ENCODE measurements at places on chromosomes 1 and 21.

GRCh38 chr1:162590101-162590500, 28.6 kb downstream of the UAP1 start:
- no peak for DNase-seq

- DNase-seq, result no peak
These were observed 9.9 kb downstream of the IBA57 start for GRCh38 chr1:228175316-228176023.

- DNase-seq, result no peak
These were observed 303.7 kb upstream of the RRP15 start for GRCh38 chr1:217981430-217981829.

- DNase-seq, result no peak
These were observed 11.6 kb downstream of the SDCCAG8 start for GRCh38 chr1:243267471-243267880.

DNA sequence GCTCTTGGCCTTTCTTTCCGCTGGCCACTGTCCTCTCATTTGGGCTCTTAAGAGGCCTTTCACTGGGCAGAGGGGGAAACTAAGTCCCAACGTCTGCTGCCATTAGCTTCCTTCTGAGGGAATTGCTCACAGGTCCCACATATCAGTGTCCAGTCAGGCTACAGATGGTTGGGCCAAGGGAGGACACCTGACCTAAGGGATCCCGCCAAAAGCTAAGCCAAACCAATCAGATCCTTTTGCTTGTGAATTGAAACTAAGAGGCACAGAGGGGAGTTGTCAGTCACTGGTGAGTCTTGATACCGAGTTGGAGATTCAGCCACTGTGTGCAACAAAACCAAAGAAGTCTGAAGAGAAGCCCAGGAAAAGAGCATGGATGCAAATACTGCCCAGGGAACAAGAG, 5.7 kb upstream of the NT5C1A start:
- no peak for DNase-seq

- no peak for DNase-seq
These were observed 142.3 kb upstream of the TMPRSS15 start for GRCh38 chr21:18545908-18546307.

DNA sequence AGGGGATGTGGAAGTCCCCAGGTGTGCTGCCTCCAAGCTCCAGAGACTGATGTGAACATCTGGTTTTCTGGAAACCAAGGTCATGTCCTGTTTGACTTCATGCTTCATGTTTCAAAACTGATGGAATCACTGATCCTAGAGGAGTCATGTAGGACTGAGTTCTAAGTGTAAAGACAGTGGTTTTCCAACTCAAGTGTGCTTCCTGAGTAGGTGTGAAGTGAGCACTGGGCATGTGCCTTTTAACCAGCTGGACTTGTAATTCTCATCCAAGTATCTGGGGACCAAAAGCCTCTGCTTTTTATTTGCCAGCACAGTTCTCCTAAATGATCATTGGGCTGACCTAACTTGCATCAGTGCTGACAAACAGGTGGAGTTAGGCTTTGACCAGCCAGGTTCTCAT, 36.9 kb downstream of the ABCA4 start:
- no peak for DNase-seq

DNA sequence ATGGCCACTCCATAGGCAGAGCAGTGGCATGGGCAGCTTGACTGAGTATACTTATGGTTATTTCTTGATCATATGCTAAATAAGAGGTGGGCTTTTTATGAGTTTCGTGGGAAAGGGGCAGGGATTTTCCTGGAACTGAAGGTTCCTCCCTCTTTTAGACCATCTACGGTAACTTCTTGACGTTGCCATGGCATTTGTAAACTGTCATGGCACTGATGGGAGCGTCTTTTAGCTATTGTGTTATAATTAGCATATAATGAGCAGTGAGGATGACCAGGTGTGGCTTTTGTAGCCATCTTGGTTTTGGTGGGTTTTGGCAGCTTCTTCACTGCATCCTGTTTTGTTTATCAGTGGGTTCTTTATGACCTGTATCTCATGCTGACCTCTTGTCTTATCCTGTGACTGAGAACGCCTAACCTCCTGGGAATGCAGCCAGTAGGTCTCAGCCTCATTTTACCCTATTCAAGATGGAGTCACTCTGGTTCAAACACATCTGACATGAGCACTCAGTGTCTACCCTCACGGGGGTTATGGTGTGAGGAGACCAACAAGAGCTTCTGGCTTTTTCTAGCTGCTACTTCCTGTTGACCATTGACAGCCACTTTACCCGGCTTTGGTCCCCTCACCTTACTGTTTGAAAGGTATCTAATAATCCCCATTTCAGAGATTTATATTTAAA, 71.7 kb downstream of the GALNT2 start:
- DNase-seq, result no peak

DNA sequence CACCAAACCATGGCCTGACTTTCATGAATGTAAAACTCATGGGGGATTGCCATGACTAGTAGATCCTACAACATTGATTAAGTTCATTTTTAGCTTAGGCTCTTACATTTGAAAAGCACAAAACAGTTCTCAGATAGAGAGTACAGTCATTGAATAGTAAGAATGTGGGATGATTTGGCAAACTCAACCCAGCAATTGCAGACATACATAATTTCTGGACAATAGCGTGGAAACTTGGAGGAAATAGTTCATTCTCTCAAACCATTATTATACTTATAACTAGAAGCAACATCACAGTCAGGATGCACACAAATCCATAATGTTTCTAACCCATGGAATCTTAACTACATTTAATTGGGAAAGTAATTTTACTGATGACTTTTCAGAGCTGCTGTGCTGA, 598.2 kb downstream of the LMO4 start:
- DNase-seq, result no peak

GRCh38 chr1:8536515-8536914, 218.6 kb downstream of the SLC45A1 start:
- no peak for DNase-seq

- DNase-seq, result peak; percentile 69
These were observed 10.9 kb downstream of the WNT4 start for GRCh38 chr1:22131875-22132486.

GRCh38 chr1:61426254-61426653, 298.7 kb downstream of the TM2D1 start:
- DNase-seq, result no peak

Data from CD4-positive, alpha-beta T cell treated with Interleukin-17A for 4 hours (primary cell).